ENCODE measurements at places on chromosomes 3 and 15. TPM values are rescaled to one million over a fixed set of nuclear protein-coding genes. Genes with fewer than 3 reads are reported as not detected.

- DNase-seq, result no peak
Observed at GRCh38 chr3:114014211-114014610, 42.1 kb downstream of the CCDC191 start.

DNA sequence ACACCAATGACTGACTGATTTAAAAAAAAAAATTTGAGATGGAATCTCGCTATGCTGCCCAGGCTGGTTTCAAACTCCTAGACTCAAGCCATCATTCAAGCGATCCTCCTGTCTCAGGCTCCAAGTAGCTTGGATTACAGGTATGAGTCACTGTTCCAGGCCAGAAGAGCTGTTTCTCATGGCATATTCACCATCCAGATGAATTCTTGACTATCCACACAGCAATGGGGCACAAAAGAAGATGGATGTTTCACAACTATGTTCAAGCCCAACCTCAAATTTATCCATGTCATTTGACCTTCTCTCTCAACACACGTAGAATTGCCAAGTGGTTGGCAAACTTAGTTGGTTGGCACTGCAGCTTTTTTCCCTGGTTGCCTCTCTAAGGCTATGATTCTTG, 40.6 kb downstream of the PRICKLE2 start:
- no peak for DNase-seq

DNA sequence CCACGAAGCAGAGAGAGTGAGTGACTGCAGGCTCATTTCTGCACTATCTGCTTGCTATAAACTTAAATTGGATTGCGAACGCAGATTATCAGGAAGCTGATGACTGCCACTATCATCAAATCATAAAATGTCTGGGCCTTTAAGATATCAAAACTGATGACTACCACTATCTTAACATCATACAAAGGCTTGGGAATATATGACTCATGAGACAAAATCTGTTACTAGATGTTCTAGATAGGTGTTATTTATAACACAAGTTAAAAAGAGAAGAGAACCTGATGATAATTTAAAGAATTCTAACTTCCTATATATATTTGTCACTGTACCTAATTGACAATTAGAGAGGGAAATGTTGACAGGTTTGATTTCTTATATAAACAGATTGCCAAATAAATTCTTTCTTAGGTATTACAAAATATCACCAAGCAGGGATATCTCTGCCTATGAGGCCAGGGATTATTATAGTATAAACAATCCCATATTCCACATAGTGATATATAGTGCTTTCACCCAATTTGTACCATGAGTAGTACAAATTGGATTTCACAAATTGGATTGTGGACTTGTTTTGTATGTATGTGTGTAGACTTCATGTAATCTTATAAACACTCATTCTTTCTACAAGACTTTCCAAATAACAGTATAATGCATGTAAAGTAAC, 1157.2 kb downstream of the ROBO1 start:
- DNase-seq, result no peak

GRCh38 chr3:177179281-177180067, 17.8 kb downstream of the TBL1XR1 start:
- DNase-seq, result no peak

- DNase-seq, result no peak
Observed at GRCh38 chr3:126423191-126424038, 28.7 kb downstream of the CFAP100 start.

GRCh38 chr3:133575086-133575485, 1.6 kb downstream of the CDV3 start:
- DNase-seq, result no peak

- DNase-seq, result no peak
Observed at GRCh38 chr3:37905987-37906674, 44.5 kb downstream of the CTDSPL start.

GRCh38 chr15:92576597-92577200, 78.9 kb downstream of the FAM174B start:
- no peak for DNase-seq

GRCh38 chr3:86269364-86270155, 721.4 kb downstream of the VGLL3 start:
- no peak for DNase-seq

GRCh38 chr3:197027151-197027895, 2.3 kb downstream of the MELTF start:
- DNase-seq, result peak; percentile 65

The MUSTN1 gene
- total RNA-seq, result not detected

The SLC12A1 gene
- not detected for total RNA-seq

The ATP13A4 gene
- 0.22 TPM for total RNA-seq

The IGSF10 gene
- 0.55 TPM for total RNA-seq

The GPR160 gene
- 11.1 TPM for total RNA-seq

The SI gene
- total RNA-seq, result not detected

The AP3S2 gene
- total RNA-seq, result 57.6 TPM

The TLR9 gene
- 0.30 TPM for total RNA-seq
